H1 (cell line): ENCODE measurements at places on chromosomes 13 and 19. TPM values are rescaled to one million over a fixed set of nuclear protein-coding genes. Genes with fewer than 3 reads are reported as not detected.

Gene FPR1
- not detected in 2 replicates for total RNA-seq

DNA sequence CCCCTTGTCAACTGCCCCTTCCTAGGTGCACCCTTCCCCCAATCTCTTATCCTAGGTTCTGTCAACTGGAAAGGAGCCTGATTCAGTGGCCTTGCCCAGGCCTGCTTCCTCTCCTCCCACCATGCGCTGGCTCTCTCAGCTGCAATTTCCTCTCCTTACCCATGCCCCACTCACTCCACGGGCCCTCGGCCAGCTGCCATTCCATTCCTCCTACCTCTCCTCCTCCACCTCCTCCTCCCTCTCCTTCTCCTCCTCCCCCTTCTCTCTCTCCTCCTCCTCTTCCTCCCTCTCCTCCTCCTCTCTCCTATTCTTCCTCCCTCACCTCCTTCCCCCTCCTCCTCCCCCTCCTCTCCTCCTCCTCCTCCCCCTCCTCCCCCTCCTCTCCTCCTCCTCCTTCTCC is 9.6 kb upstream of the TIMM44 start:
- no peak for DNase-seq

DNA sequence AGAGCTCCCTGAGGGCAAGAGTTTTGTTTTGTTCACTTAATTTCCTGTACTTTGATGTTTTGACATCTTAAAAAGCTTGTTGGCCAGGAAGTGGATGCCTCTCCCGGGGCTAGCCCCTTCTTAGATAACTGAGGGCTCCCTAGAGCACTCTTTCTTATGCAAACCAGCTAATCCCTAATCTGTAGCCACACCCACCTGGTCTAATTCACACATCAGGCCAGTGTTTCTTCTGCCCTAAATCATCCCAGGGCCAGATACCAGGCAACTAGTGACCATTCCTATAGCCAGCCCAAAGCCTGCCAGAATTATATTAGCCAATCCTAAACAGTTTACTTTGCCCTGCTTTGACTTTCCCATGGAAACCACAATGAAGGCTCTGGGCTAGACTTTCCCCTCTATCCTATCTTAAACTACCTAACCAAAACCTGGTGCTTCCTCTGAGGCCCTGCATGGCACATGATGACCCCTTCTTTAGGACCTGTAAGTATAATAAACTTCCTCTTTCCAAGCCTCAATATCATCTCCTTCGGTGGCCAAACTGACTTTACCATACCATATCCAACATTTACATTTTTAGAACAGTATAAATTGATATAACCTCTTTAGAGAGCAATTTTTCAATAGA is 24.8 kb downstream of the WBP4 start:
- peak; percentile 53 for DNase-seq

Gene ZNF566
- total RNA-seq = 16.1 and 16.6 TPM in 2 replicates

Gene BCL3
- total RNA-seq = 1.7 and 2.4 TPM in 2 replicates

Gene PSG1
- not detected in 2 replicates for total RNA-seq

GRCh38 chr13:33639626-33640080 is 178.3 kb upstream of the RFC3 start:
- no peak for DNase-seq

- DNase-seq = no peak
Measured at GRCh38 chr19:47486900-47487299, 2.9 kb upstream of the KPTN start.

GRCh38 chr19:4971424-4971793 is 2.5 kb downstream of the KDM4B start:
- no peak for DNase-seq

- no peak for DNase-seq
Measured at GRCh38 chr13:42654722-42655121, 80.8 kb downstream of the TNFSF11 start.

Gene CCDC70
- total RNA-seq = not detected in 2 replicates
